Uterus (tissue), 4 donors: ENCODE measurements at places on chromosomes 5 and 9. TPM values are rescaled to one million over a fixed set of nuclear protein-coding genes. Genes with fewer than 3 reads are reported as not detected.

FCN1 gene
- total RNA-seq = 3.6 TPM

SEPTIN8 gene
- 25.0 TPM for total RNA-seq

OBP2B gene
- not detected for total RNA-seq

ALDH1A1 gene
- 135 TPM for total RNA-seq

GRCh38 chr9:92964607-92965060 lies 17.3 kb downstream of the FGD3 start:
- no peaks in the 10 kb centered on the region for H3K4me1 ChIP-seq
- DNase-seq = no peak
- H3K4me3 ChIP-seq = no peak overlapping the region
- H3K27ac ChIP-seq = no peak overlapping the region

MYOZ3 gene
- total RNA-seq = not detected

DNA sequence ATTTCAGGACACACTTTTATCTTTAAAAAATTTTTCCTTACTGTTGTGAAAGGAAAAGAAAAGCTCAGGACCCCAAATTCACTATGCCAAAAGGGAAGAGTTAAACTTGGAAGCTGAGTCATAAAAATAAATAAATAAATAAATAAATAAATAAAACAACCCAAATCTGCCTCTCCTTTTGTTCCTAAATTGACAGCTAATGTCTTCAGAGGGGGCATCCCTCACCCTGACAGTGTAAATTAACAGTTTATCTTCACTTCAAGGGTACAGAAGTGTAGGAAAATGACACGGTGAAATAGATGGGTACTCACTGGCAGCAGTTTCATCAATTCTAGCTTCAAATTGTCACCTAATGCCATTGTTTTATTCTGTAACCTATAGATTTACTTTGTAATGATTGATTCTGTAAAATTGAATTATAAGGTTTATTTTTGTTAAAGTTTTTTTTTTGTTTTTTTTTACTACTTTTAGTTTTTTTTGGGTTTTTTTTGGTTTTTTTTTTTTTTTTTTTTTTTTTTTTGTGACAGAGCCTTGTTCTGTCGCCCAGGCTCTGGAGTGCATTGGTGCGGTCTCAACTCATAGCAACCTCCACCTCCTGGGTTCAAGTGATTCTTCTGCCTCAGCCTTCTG lies 18.5 kb upstream of the ANXA1 start:
- no peaks in the 10 kb centered on the region for H3K36me3 ChIP-seq
- no peak for DNase-seq
- no peaks in the 10 kb centered on the region for H3K4me1 ChIP-seq
- H3K4me3 ChIP-seq = no peak overlapping the region

DNA sequence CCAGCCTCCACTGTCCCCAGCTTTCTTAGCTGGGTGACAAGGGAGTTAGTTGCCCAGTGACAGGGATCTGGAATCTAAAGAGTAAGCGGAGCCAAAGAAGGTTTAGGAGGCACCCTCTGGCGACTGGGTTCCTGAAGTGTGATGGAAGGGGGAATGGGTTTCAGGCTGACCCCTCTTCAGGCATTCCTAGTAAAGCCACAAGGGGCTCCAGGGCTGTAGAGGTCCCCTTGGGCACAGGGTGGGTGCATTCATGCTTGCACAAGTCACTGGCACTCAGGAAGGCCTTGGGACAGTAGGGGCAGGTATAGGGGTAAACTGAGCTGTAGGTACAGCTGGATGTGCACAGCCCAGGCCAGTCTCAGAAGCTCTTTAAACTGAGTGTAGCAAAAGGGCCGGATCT lies 74.2 kb downstream of the CPLANE1 start:
- H3K36me3 ChIP-seq = no peaks in the 10 kb centered on the region
- no peaks in the 10 kb centered on the region for H3K4me1 ChIP-seq
- no peak overlapping the region for H3K27ac ChIP-seq
- DNase-seq = no peak
- no peak overlapping the region for H3K4me3 ChIP-seq

NEUROG1 gene
- not detected for total RNA-seq

CLTA gene
- 145 TPM for total RNA-seq

NME5 gene
- 0.26 TPM for total RNA-seq

- no peak overlapping the region for H3K4me3 ChIP-seq
- no peaks in the 10 kb centered on the region for H3K27me3 ChIP-seq
- no peaks in the 10 kb centered on the region for H3K4me1 ChIP-seq
- no peaks in the 10 kb centered on the region for H3K36me3 ChIP-seq
- DNase-seq = no peak
- H3K27ac ChIP-seq = no peak overlapping the region
These were observed 136.1 kb upstream of the DMAC1 start for GRCh38 chr9:7935681-7936080.

DNA sequence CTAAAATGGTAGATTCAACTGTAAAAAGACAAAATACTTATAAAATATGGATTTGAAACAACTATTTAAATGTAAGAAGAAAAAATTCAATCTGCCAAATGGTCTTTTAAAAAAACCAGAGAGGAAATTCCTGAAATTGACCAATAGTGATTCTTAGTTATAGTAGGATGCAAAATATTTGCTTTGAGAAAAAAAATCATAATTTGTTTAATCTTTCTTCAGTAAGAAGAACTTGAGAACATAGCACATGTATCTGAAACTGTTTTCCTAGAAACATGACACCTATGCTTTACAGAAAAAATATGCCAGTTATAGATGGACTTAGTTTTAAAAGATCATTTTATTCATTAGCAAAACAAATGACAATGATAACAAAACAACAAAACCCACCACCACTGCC lies 186.9 kb upstream of the CD180 start:
- DNase-seq = no peak
- no peak overlapping the region for H3K4me3 ChIP-seq
- no peaks in the 10 kb centered on the region for H3K27me3 ChIP-seq
- no peak overlapping the region for H3K27ac ChIP-seq
- H3K36me3 ChIP-seq = no peaks in the 10 kb centered on the region
